ENCODE measurements at places on chromosomes 12 and 14.

GRCh38 chr14:90402016-90402415 lies 5.2 kb downstream of the CALM1 start:
- no peak for ATAC-seq

DNA sequence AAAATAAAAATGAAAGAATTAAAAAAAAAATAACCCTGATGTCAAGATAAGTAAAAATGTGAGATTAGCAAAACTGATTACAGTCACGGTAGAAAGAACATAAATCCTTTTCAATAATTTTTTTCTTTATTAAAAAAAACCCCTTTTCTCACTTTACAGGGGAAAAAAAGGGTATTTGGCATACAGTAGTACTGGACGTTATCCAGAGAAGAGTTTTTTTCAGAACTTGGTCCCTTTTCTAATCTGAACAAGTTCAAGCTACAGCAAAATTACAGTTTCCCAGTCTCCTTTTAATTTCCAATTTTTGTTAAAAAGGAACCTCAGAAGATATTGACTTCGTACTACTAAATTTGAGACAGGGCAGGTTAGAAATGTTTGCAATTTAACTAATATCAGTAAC lies 134.7 kb upstream of the DCN start:
- no peak for ATAC-seq

DNA sequence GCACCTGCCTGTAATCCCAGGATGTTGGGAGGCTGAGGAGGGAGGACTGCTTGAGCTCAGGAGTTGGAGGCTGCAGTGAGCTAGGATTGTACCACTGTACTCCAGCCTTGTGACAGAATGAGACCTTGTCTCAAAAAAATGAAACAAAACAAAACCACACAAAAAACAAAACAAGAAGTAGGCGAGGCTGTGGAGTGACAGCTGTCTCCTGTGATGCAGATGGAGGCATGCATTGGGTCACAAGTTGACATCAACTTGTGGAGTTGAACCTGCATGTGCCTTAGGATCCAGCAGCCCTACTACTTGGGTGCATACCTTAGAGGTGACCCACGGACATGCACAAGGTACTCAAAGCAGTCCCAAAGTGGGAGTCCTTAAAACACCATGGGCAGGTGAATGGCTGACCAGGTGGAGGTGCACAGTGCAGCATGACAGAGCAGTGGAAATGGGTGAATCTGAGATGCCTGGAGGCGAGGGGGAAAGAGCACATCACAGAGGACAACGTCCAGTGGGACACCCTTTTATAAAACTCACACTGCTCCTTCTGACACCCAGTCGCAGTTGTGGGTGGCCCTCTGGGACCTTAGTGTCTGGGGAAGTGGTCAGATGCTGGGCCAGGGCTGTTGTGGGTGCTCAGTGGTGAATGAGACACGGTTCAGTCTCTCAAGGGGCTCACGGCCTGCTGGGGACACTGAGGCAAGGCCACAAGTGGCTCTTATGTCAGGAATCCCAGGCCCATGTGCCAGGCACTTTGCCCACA lies 12.7 kb downstream of the PLBD2 start:
- no peak for ATAC-seq

GRCh38 chr14:37678916-37679315 lies 83.5 kb downstream of the TTC6 start:
- ATAC-seq, result no peak

DNA sequence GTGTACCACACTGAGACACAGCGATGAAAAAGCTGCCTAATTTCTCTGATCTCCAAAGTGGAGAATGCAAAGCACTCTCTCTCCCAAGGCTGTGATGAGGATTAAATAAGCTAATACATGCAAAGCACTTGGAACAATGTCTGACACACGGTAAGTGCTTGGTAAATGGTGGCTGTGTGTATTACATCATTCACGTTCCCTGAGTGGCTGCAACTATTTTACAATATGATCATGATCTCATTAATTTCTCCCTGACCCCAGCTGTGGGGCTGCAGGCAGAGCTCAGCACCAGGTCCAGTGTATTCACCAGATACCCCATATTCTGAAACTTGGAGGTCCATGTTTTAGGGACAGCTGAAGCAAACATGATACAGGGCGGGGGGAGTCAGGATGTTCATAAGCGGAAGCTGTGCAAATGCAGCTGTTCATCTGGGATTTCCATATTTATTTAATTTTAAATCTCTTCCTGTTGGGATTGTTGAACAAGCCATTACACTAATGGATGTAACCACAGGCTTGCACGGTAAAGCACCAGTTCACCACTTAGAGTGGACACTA lies 106.4 kb downstream of the CCDC60 start:
- ATAC-seq, result no peak

DNA sequence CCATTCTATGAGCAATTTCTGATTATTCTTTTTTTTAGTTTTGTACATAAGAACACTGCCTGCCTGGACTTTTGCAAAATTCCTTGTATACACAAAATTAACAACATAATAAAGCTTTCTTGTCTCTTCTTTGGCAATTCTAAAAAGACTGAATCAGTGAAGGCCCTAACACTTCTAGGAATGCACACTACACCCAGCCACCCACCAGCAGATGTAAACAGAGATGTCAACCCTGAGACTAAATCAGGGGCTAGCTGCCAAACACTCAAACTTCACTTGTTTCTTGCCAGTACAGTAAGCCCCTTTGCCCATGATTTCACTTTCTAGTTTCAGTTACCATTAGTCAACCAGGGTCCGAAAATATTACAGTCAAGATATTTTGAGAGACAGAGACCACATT lies 15.5 kb downstream of the DCAF5 start:
- peak; percentile 27 for ATAC-seq

DNA sequence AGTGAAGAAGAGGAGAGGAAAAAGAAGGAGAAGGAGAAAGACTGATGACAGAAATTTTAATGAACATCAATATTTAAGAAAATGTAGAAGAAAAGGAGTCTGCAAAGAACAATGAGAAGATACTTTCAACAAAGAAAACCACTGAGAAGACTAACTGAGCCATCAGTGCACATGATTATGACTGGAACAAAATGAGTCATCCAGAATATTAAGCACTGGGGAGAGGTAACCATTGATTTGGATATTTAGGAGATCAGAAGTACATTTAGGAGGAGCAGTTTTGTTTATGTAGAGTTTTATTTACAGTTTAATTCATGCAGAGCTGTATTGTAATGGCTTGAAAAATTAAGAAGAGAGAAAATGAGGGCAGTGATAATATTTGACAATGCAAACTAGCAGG lies 159.1 kb downstream of the C12orf50 start:
- ATAC-seq, result no peak

DNA sequence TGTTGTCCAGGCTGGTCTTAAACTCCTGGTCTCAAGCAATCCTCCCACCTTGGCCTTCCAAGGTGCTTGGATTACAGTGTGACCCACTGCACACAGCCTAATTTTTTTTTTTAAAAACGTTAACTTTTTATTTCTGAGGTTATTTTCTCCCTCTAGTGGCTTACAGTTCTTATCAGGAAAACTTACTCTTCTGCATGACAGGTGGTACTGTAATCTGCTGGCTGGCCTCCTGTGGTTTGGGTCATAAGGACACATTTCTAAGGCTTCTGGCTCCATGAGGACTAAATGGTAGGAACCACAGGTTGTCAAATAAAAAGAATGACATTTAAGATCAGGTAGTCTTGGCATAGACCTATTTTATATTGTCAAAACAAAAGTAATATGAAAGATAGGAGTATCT lies 7.7 kb upstream of the NCKAP1L start:
- no peak for ATAC-seq

DNA sequence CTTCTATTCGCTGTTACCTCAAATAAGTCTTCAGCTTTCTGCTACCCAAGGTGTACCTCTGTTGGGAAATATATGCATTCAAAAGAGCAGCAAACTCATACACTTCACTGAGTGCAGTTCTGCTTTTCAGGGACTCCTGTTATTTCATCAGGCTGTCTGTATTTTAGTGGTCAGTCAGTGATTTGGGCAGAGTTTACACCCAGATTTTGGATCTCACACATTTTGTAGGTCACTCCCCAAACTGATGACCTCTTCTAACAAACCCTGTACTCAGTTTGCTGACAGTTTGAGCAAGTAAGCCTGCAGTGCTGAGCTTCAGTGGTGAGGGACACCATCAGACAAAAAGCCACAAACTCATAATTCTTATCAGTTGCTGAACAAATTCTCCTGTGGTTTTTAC lies 8.2 kb upstream of the WASHC4 start:
- no peak for ATAC-seq

DNA sequence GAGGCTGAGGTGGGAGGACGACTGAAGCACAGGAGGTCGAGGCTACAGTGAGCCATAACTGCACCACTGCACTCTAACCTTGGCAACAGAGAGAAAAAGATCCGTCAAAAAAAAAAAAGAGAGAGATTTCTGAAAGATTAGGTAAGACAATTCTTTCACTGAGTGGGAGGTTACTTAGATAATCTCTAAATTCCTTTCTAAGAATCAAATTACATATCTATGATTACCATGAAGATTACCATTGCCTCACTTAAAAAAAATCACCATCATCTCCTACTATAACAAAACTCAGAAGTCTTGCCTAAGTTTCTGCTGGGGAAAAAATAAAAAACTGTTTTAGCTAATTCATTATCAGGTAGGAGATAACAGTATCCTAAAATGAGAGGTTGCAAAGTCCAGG lies 366.7 kb downstream of the DUSP6 start:
- ATAC-seq, result no peak

DNA sequence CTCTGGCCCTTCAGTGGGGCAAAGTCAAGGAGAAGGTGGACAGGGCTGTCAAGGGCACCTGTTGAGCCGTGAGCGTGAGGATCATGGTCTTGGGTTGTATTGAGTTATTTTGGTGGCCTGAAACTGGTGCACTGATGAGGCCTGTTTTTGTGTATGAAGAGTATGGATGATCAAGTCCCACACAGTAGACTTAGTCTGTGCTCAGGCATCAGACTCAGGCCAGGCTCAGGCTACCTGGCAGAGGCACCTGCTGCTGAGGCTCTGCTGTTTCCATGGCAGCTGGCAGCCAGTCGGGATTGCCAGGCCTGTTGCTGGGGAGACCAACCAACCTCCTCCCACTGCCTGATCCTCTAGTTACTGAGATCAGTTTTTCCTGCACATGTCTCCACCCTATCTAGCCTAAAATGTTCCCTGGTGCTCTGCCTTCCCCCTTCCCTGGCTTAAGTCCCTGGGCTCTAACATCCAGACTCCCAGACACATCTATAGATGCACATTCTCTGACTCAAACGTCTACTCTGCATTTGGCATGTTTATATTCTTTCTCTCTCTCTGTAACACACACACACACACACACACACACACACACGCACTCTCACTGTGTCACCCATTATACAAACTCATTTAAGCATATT lies 5.1 kb downstream of the JPH4 start:
- ATAC-seq, result no peak

DNA sequence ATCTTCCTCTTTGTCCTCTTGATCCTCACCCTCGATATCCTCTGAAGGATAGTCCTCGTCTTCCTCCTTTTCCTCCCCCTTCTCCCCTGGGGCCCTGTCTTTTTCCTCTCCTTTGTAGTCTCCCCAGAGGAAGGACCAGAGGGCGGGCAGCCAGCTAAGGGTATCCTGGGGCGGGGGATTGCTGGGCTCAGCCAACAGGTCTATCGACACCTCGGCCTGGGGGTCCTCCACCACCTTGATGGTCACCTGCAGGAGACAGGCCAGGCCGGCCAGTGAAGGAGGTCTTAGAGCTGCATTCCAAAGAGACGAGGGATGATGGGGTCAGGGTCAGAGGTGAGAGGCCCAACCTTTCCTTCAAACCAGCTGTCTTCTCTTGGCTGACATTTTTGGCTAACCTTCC lies 16.2 kb downstream of the ISM2 start:
- ATAC-seq, result no peak

DNA sequence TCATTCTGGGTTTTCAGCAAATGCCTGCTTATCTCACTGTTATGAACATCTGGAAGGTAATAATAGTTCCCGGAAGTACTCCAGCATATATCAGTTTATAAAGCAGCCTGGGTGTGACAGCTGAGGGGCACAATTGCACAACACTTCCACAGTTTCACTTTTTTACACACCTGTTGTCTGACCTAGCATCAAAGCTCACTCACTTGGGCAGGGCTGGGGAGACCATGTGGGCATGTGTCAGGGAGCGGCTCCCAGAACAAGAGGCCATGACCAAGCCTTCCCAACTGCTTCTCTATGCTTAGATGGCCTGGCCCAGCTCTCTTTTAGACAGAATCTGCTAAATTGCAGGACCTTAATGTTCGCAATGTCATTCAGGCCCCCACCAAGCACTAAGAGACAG lies 51.1 kb upstream of the RIC8B start:
- ATAC-seq, result no peak

- ATAC-seq, result no peak
These were observed 866 bp upstream of the PITPNM2 start for GRCh38 chr12:123151457-123152454.

DNA sequence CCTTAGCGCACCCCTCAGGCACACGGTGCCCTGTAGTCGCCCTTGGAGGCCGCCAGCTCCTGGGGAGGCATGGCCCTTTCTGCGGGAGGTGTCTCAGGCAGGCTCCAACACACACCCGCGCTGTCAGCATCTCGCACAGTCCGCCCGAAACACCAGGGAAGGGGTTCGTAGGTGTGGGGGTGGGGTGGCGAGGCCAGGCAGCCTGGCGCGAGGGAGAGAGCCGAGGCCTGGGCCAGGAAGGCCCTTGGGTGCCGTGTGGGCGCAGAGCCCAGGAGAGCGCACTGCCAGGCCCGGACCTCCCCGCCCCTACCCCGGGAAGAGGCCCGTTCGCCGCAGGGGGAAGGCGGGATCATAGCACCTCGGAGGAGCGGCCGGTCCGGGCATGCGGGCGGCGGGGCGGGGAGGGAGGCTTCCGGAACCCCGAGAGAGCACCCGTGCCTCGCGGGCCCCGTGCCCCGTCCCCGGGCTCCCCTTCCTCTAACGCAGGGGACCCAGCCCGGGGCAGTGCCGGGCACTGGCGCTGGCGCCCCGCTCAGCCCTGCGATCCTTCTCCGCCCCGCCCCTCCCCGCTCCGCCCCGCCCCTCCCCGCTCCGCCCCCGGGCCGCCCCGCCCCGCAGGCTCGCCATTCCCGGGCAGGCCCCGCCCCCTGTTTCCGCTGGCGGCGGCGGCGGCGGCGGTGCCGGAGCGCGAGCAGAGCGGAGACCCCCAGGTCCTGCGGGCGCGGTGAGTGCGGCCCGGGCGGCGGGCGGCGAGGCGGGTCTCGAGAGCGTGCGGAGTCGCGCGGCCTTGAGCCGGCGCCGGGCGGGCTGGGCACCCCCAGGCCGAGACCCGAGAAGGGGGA lies at the start of gene TSPAN9:
Gene TSPAN9 (plus strand): TSS at position 650 of the 842 bp plus-strand sequence. CDS start 123,815 bp downstream, outside the sequence.
- ATAC-seq, result peak; percentile 83

DNA sequence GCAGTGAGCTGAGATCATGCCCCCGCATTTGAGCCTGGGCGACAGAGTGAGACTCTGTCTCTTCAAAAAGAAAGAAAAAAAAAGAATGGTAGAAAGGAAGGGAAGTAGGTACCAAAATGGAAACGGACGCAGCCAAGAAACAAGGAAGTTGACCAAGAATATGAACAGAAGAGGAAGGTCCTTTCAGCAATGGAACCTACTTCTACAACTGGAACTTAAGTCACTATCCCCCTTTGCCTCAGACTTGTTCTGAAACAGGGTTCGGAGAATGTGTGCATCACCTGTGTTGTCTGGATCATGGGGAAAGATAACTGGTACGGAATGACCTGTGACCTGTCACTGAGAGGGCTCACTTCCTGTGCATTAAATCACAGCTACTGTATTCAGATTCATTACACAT lies 43.9 kb upstream of the RNASE1 start:
- ATAC-seq, result no peak

GRCh38 chr14:104732931-104733681 lies 9.1 kb downstream of the ADSS1 start:
- ATAC-seq, result no peak

- ATAC-seq, result no peak
These were observed 198.9 kb upstream of the SFSWAP start for GRCh38 chr12:131511803-131512561.
